ENCODE measurements at places on chromosomes 5 and 9.

- DNase-seq = no peak
These were observed 46.2 kb upstream of the NKD2 start for GRCh38 chr5:962386-962785.

- no peak for DNase-seq
These were observed 5.8 kb upstream of the PAPPA start for GRCh38 chr9:116147821-116148220.

DNA sequence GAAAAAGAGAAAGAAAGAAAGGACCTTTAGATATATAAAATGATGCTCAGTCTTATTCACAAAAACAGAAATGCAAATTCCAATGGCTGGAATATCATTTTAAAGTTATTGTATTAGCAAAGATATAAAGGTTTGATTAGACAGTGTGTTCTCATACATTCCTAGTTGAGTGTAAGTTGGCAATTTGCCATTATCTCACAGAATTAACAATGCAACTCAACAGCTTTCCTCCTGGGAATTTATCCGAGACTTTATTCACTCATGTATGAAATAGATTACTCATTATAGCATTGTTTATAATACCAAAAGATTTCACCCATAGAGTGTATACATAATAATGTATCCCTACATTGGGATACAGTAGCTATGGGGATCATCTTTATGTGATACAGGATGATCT, 27.1 kb upstream of the MLLT3 start:
- no peak for DNase-seq

- no peak for DNase-seq
These were observed 715 bp downstream of the RC3H2 start for GRCh38 chr9:122904466-122904822.

DNA sequence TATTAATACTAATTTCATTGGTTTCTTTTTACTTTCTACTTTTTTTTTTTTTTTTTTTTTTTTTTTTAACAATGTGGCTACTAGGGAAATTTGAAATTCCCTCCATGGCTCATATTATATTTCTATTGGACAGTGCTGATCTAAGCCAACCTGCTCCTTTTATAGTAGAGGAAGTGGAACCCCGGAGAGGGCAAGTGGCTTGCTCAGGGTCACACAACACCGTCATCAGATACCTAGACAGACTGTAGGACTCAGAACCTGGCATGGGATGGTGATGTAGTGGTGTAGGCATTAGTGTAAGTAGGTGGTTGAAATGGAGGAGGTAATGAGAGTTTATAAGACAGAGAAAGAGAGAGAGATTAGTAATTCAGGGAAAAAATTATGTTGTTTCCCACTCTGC, 10.8 kb downstream of the ZNF618 start:
- no peak for DNase-seq

DNA sequence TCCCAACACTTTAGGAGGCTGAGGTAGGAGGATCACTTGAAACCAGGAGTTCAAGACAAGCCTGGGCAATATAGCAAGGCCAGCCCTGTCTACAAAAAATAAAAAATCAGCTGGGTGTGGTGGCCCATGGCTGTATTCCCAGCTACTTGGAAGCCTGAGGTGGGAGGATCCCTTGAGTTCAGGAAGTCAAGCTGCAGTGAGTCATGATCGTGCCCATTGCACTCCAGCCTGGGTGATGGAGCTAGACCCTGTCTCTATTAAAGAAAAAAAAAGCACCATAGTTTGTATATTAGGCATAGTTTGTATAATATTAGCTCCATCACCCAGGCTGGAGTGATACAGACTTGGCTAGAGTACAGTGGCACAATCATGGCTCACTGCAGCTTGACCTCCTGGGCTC, 9.6 kb upstream of the NME5 start:
- DNase-seq = no peak

DNA sequence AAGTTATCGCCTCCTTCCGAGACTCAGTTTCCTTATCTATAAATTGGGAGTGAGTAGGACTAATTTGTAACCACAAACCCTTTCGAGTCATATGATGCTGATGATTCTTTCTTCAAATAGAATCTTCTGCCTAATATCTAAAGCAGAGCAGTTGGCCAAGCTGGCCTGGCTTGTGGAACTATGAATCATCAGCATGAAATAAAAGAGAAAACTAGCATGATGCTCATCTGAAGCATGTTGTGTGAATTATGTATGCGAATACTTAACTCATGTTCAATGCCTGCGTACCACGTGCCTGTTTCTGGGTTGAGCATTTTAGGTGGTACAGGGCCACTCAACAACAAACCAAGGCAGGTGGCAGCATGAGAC, 15.0 kb upstream of the ORM1 start:
- no peak for DNase-seq

DNA sequence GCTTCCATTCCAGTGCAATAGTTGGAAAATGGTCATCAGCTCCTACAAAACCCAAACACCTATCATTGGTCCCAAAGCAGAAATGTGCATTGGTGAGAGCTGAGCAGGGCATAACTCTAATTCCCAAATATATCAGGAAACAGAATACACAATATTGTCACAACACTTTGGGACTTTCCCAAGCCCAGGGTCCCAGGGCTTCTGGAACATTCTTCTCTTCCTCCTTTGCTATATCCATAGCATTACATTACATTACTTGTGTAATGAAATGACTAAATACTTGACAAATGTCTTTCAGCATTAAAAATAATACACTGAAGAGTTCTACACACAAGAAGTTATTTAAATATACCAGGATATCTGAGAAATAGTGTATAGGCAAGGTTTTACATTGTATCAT, 45.6 kb downstream of the LIX1 start:
- DNase-seq = no peak

DNA sequence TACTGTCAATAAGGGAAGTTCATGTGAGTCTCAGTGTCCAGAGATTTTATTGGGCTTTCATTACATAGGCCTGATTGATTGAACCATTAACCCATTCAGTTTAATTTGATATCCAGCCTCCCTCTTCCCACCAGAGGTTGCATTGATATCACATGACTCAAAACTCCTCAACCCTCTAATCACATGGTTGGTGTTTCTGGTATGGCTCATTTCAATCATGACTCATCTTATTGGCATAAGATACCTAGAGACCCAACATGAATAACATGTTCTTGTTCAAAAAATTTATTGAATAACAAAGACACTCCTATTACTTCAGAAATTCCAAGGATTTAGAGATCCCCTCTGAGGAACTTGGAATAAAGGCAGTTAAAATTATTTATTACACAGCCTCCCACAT, 982.2 kb downstream of the TLE1 start:
- no peak for DNase-seq

GRCh38 chr5:58133216-58133615, 326.7 kb downstream of the PLK2 start:
- no peak for DNase-seq

DNA sequence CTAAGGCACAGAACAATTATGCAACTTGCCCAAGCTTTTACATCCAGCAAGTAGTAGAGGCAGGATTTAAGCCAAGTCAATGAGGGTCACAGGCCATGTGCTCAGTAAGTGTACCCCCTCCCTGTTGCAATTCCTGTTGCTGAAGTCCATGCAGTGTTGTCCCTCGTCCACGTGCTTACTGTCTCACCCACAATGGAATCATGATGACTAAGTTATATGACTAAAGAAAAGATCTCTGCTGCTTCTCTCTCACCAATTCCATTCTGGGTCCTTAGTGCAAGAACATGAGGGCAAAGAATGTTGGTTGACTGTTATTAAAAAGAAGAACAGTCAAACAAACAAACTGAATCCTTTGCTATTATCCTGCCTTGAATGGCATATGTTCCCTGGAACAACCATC, 233.6 kb upstream of the SLC24A2 start:
- no peak for DNase-seq

- no peak for DNase-seq
These were observed 3.1 kb upstream of the STOM start for GRCh38 chr9:121373011-121373729.

- no peak for DNase-seq
These were observed 47.5 kb downstream of the SPATA31D1 start for GRCh38 chr9:82036086-82036485.

GRCh38 chr5:74895906-74896305, 29.7 kb upstream of the FAM169A start:
- no peak for DNase-seq

GRCh38 chr5:93305984-93306383, 275.0 kb downstream of the NR2F1-AS1 start:
- no peak for DNase-seq

- DNase-seq = no peak
These were observed 838.3 kb downstream of the TLE4 start for GRCh38 chr9:80410106-80410505.

- no peak for DNase-seq
These were observed 13.3 kb downstream of the CAPSL start for GRCh38 chr5:35924950-35925722.

DNA sequence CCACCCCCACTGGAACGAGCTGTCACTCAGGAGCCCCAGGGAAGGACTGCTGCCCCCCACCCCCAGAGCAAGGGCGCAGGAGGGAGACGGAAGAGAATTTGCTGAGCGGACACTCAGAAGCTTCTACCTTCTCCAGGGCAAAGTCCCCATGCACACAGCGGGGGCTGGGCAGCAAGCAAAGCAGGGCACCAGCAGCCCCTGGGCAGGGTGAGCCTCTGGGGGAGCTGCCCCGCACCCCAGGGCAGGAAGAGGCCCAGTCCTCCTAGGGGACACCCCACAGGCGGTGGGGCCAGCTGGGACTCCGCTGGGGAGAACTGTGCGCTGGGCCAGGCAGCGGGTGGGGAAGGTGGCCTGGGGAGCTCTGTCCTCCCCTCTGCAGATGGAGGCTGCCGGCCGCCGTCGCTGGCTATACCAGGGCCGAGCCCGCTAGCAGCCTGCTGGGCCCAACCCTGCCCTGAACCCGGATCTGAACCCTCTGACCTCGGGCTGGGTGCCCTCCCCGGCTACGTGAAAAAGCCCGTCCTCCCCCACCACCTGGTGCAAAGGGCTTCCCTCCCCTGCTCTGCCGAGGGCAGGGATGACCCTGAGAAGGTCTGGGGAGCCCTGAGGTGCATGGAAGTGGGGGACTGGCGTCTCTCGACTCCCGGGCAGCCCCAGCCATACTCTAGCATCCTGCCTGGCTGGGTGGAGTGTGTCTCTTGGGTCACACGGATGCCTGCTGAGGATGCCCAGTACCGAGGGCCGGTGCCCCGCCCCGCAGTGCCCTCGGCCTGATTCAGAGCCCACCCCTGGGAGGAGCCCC, 597 bp upstream of the SLC34A3 start:
- no peak for DNase-seq

- DNase-seq = no peak
These were observed 456.3 kb downstream of the HINT1 start for GRCh38 chr5:130708754-130709153.

DNA sequence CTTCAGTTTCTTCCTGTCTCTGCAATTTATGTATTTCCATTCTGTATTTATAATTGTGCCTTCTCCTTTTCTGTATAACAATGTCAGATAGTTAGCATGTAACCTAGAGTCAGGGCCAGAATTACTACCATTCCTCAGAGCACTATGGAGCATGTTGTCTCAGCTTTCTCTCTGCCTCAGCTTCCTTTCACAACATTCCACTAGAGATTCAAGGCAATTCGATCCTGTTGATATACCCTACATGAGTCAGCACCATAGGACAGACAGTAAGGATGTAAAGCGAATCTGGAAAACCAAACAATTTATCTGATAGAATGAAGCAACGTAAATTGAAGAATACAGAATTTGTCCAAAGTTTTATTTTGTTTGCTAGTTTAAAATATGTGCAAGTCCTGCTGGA, 728.3 kb upstream of the SEMA6A start:
- DNase-seq = no peak

- no peak for DNase-seq
These were observed 51.3 kb downstream of the TMEM167A start for GRCh38 chr5:83025690-83026478.

DNA sequence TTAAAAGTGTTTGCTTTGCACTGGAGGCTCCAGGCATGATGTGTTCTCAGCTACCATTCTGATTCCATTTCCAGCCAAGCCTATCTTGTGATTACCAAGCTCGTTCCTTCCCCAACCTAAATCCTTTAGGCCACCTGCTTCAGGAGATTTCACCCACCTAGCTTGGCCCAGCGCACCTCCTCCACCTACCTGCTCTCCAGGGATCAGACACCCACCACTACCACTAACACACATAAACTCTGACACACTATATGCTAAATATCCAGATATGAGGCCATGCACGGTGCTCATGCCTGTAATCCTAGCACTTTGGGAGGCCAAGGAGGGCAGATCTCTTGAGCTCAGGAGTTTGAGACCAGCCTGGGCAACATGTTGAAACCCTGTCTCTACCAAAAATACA, 2.4 kb downstream of the MYORG start:
- no peak for DNase-seq

GRCh38 chr5:78886341-78887230, 98.5 kb downstream of the ARSB start:
- DNase-seq = no peak

- DNase-seq = no peak
These were observed 7.4 kb upstream of the PPP3R2 start for GRCh38 chr9:101601904-101602765.

DNA sequence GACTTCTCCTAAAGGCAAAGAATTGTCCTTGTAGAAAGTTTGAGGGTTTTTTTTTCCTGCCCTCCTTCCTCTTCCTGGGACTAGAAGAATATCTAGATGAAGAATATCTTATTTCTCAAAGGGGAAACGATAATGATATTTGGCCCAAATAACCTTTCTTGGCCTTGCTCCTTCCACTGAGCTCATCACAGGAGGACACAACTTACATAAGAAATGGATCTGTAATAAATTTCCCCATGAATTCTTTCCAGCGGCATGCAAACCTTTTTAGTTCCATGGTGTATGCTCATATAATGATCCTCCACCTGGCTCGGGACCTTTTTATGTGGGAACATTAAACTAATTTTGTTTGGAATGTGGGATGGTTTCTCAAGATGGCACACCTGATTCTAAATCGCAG, 304.4 kb downstream of the DMRT2 start:
- DNase-seq = no peak

- no peak for DNase-seq
These were observed 491.9 kb downstream of the PDE4D start for GRCh38 chr5:59401637-59402036.

- DNase-seq = no peak
These were observed 143.7 kb upstream of the SLC30A5 start for GRCh38 chr5:68950125-68950524.

DNA sequence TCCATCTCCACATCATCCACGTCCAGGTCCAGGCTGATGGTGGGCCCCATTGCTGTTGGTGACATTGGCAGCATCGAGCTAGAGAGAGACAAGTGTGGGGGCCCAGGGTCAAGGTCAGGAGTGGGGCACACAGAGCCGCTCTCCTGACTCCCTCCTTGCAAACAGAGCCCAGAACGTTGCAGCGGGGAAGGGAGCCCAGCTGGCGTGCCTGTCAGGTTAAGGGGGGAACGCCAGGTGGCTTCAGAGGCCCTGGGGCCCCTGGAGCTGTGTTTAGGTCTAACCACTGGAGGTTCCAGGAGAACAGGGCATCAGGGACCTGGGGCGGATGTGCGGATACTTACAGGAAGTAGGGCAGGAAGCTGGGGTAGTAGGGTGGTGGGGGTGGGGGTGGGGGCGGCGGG, 7.5 kb downstream of the RNF44 start:
- DNase-seq = no peak

DNA sequence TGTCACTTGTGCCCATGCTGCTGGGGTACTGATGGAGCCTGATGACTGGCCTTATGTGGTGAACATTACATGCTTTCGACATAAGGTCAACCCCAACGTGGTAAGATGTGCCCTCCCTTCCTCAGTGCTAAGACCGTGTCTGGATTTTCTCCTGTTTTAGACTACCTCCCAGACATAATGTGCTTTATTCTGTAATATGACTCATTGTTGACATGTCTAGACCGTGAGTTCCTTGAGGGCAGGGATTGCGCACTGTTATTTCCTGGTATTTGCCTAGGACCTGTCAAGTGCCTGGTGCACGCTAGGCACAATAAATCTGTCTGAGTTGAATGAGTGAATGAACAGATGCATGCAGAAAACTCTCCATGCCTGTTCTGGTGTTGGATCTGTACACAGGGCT, 346.0 kb downstream of the KDM4C start:
- no peak for DNase-seq

Data from GM12864 (cell line).